Activated CD8-positive, alpha-beta memory T cell treated with anti-CD3 and anti-CD28 coated beads for 4 hours (primary cell): ENCODE measurements at places on chromosomes 2 and 18.

DNA sequence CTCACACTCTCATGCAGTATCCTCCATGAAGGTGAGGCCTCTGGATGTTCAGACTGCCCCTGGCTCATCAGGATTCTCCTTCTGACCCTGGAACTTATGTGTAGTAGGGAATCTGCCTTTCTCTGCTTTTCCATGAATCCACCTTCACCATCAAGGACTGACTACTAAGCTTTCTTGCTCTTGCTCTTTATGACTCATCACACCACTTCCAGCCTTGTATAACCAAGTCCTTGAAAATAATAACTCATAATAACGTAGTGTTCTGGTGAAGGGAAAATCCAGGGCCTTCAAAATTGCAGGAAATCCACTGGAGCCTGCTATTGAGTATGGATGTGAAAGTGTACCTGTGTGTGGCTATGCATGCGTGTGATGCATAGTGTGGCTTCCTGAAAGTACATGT lies 11.3 kb upstream of the KCNS3 start:
- no peak for DNase-seq

DNA sequence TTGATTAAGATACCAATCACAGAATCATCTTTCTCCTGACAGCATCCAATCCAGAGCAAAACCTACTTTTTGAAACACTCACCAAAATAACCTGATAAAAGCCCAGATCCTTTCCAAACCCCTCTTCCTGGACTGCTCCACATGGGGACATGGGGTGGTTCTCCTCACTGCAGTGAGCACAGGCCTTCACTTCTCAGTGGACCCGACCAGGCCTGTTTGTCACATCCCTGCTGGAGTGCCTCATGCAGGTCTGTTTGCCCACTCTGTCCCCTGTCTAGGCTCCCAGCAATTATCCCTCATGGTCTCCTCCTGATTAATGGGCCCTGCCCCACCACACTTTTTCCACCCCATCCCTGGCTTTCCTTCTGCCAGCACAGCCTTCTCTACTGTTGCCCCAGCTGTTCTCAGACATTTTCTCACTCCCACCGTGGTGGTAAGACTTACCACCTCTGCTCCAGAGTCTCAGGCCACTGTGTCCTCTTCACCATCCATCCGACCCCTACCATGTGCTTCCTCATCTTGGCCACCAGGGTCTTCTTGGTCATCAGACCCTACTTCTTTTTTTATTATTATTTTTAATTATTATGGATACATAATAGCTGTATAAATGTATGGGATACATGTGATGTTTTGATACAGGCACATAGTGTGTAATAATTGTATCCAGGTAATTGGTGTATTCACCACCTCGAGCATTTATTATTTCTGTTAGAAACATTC lies 21.1 kb downstream of the MRPL30 start:
- no peak for DNase-seq

DNA sequence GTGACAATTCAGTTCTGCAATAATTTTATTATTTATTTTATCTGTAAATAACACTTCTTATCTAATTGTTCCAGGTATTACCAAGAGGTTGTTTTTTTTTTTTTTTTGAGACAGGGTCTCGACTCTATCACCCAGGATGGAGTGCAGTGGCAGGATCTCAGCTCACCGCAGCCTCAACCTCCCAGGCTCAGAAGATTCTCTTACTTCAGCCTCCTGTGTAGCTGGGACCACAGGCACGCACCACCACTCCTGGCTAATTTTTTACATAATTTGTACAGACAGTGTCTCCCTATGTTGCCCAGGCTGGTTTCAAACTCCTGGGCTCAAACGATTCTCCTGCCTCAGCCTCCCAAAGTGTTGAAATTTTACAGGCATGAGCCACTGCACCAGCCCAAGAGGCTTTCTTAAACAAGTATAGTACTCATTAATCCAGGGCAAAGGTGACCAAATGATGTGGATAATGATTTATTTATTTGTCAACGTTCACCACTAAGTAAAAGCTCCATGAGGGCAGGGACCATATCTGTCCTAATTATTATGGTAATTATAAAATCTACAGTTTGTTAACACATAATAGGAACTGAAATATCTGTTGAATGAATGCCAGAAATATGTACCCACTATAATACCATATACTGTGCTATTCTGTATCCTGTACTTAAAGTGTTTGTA lies 12.0 kb downstream of the STK17B start:
- DNase-seq = no peak

DNA sequence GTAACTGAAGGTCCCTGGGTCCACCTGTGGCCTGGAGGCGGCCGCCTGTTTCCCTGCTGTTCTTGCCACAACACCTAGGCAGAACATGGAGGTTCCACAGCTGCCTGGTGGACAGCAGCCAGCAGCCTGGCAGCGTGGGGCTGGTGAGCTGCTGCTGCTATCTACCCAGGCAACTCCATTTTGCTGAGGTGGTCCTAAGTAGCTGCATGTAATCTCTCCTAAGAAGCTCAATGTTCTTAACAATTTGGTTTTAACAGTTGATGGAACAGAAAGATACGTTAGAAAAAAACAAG lies 66.7 kb downstream of the NDUFA10 start:
- DNase-seq = no peak

- no peak for DNase-seq
Measured at GRCh38 chr2:134104754-134105153, 149.1 kb upstream of the MGAT5 start.

GRCh38 chr18:41617647-41618046 lies 337.4 kb upstream of the PIK3C3 start:
- DNase-seq = no peak

GRCh38 chr2:234514873-234515638 lies 18.2 kb upstream of the ARL4C start:
- no peak for DNase-seq

DNA sequence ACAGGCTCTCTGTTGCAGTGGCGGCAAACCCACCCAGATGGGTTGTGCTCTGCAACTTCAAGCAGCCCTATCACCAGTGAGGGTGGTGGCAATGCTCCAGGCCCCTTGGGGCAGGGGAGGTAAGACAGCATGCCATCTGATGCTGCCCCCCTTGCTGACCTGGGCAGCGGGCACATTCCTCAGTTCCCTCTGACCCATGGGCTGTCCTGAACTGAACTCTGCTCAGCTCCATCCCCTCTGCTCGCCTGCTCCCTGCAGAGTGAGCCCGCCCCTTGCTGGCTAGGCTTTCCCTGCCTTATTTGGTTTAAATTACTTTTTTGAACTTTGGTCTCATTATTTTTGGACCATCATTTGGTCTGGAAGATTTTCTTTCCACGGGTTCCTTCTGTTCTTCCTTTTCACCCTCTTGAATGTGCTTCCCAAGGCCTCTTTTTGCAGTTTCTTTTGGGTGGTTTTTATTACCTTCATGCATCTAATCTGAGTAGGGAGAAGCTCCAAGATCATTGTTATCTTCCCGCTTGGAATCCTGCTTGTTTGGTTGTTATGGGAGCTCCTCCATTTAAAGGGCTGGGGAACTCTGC lies 565.4 kb downstream of the TNS1 start:
- no peak for DNase-seq

DNA sequence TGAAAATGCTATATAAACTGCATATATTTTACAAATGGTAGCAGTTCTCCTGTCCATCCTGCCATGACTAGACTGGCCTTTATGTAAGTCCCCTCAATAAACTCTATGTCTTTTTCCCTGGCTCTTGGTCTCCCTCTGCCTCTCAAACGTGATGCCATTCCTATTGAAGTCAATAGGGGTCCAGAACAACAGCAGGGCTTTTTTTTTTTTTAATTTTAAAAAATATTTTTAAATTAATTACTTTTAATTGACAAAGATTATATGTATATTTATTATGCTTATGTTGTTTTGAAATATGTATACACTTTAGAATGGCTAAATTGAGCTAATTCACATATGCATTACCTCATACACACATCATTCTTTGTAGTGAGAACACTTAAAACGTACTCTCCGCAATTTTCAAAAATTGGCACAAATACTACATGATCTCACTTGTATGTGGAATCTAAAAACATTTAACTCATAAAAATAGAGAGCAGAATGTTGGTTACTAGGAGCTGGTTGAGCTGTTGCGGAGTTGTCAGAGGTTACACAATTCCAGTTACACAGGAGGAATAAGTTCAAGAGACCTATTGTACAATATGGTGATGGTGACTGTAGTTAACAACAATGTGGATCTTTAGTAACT lies 123.1 kb downstream of the LRRTM4 start:
- DNase-seq = no peak

- DNase-seq = no peak
Measured at GRCh38 chr2:236875906-236876505, 209.7 kb upstream of the COPS8 start.

DNA sequence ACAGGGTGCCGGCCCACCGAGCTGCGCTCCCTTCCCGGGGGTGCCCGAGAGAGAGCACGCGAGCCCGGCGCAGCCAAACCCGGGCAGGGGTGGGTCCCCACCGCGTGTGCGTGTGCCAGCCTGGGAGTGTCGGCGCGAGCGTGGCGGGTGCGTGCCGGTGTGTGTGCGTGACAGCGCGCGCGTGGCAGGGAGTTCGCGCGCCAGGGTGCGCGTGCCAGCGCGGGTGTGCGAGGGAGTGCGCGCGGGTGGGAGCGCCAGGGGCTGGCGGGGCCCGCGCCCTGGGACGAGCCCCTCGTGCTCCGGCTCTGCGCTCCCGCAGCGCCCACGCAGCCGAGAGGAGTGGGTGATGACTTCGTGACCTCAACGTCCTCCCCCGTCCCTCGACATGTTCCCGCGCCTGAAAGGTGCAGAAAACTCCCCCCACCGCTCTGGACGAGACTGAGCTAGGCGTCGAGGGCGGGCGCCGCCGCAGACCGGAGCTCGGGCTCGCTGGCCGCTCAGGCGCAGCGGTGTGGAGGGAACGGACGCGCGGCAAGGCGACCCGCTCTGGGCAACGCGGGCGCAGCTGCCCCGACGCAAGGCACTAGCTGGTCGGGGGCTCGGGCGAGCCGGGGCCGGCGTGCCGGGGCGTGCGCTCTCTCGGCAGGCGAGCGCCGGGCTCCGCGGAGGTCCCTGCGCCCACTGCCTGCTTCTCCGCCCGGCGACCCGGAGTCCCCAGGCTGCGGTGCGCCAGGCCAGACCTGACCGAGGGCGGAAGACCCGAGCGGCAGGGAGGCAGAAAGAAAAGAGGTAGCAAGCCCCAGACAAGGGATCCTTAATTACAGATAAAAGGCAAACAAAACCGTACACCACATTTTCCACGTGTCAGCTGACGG lies 582.8 kb downstream of the ZEB2 start:
- DNase-seq = peak; percentile 3

- no peak for DNase-seq
Measured at GRCh38 chr2:202141329-202141947, 68.4 kb downstream of the KIAA2012 start.

- DNase-seq = no peak
Measured at GRCh38 chr2:226658555-226658954, 141.1 kb downstream of the IRS1 start.

GRCh38 chr18:44520981-44521667 lies 159.6 kb upstream of the SETBP1 start:
- no peak for DNase-seq

DNA sequence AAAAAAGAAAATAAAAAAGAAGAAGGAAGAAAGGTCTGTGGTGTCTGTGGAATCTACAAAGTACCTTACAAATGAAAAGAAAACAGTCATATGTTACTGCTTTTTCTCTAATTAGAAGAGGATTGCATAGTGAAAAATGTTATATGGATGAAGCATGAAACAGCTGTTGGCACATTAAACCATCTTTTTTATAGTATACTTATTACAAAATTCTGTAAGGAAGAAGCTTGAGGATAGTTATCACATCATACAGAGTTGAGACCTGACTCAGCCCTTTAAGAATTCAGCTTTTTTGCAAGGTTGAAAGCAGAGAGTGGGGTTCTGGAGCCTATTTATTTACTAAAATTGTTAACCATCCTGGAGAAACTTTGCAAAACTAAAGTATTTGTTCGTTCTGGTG lies 222.7 kb downstream of the PHLPP1 start:
- no peak for DNase-seq

DNA sequence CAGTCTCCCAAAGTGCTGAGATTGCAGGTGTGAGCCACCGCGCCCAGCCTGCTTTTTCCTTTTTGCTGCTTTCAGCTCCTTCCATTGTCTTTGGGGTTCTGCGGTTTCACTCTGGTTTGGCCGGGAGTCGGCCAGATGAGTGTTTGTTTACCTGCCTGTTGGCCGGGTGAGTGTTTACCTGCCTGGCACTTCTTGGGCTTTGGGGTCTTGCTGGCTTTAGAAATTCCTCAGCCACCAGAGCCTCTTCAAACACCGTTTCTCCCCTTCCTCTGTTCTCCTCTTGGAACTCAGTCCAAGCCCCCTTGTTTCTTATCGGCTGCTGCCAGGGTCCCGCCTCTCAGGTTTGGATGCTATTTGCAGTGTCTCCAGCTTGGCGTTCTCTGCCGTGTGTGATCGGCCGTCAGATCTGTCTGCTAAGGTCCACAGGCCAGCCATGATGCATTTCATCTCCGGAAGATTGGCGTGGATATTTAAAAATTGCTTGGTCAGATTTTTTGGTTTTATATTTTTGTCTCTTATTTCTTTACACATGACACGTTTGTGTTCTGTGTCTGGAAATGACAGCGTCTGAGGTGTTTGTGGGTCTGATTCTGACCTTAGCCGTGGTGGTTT lies 14.2 kb upstream of the GAL3ST2 start:
- DNase-seq = no peak

GRCh38 chr18:37006742-37007141 lies 177.8 kb downstream of the KIAA1328 start:
- no peak for DNase-seq

GRCh38 chr2:180203972-180204371 lies 196.9 kb upstream of the CWC22 start:
- no peak for DNase-seq

DNA sequence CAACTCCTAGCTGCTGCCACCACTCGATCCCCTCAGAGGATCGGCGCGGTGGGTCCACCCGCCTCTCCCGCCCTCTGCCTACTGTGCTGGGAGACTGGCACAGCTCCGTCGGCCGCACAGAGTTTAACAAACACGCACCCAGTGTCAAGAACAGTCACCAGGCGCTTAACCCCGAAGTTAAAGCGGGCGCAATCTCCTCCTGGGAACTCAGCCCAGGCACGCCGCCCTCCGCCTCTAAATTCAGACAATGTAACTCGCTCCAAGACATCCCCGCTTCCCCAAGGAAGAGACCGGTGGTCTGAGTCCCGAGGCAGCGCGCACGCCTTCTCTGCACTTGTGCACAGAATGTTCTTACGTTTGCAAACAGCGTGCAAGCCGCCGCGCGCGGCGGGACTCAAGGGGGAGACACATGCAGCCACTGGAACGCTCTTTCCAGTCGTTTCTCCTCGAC lies 533 bp downstream of the CXCR4 start:
- no peak for DNase-seq

DNA sequence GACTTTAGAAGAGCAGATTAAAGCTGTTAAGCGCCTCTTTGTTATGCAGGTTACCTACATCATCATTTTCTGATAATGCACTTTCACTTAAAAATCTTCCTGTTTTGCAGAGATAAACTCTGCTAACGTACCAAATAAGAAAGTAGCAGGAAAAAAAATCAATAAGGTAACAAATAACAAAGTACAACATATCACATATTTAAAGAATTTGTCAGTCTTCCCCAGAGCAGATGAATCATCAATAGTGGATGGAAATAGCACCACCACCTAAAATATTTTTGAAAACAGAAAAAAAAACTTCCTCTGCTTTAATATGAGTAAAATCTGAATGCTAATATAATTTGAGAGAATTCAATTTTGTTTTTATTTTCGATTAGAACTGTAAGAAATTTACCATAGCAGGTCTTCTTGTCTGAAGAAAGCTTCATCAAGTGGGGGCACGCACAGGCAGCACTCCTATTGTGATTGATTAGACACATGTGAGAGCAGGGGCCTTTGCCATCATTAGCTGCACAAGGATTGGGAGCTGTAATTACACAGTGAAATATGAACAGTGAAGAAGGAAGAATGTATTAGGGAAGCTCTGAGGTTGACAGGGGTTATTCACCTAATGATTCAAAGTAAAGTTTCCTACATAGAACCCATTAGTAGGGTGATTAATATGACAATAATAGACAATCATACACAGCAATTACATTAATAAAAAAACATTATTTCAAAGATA lies 1279.4 kb downstream of the LRP1B start:
- no peak for DNase-seq
